Activated CD8-positive, alpha-beta T cell treated with anti-CD3 and anti-CD28 coated beads, Interleukin-2, amount 10 ng/mL, durations not matched to agents 7 days and 5 days (primary cell): ENCODE measurements at places on chromosomes 6 and 20. TPM values are rescaled to one million over a fixed set of nuclear protein-coding genes. Genes with fewer than 3 reads are reported as not detected.

GRCh38 chr6:27205375-27206278, 41.9 kb upstream of the PRSS16 start:
- peak; percentile 73 for DNase-seq

DNA sequence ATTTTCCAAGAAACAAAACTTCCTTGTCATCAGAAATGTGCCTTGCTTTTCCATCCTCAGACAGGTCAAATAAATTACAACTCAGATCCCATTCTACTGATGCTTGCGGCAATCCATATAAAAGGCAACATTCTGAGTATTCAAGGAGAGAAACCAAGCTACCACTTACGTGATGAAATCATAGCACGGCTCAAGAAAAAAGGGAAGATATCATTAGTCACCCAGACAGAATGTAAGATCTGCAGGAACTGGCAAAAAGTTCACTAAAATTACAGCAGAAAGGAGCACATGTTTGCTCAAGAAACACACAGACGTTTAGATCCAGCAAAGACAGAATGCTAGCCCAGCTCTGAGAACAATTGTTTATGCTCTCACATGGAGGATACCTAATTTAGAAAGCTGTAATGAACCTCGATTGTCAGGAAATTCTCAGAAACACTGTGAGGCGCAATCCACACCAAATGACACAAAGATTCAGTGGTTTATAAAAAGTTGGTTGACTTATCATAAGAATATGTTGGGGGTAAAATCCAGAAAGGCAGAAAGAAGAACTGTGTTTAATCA, 304.2 kb downstream of the ADGRG6 start:
- DNase-seq = no peak

CCN6 gene
- total RNA-seq = not detected

GRCh38 chr6:25944688-25945574, 14.4 kb upstream of the SLC17A2 start:
- DNase-seq = no peak

- DNase-seq = no peak
Measured at GRCh38 chr20:38196076-38196475, 31.0 kb upstream of the TGM2 start.

DEFB113 gene
- not detected for total RNA-seq

DNA sequence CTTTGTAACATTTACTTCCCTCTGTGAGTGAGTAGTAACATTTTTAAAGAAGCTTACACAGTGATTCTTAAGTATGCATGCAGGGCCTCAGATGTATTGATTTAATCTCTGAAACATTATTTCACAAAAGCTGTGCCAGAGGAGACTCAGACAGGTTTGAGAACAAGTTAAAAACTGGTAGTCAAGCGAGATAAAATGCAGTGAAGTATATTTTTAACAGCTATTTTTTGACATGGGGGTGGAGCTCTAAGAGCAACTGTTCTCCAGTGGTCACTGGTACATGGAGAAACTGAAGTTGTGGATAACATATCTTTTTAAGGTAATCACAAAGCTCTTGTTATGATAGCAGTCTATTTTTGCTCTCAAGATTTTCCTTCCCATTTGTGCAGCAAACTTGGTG, 20.4 kb downstream of the DSTN start:
- no peak for DNase-seq

TFAP2A gene
- not detected for total RNA-seq

TRIM31 gene
- not detected for total RNA-seq

DNA sequence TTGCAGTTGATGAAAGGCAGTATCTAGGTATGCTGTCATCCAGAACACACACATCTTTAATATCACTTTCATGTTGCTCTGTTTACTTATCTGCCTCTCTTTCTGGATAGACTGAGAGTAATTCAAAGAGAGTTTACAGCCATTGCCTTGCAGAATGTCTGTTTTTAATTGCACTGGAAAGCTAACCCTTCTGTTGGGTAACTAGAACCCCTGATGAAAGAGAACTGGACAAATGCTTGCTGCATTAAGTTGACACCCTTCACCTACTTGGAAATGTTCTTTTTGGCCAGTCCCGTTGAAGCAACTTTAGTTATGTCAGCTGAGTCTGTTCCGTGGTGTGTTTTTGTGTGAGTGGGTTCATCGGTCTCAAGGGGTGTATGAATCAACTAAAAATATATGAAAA, 383.8 kb upstream of the CITED2 start:
- DNase-seq = no peak

MRPL18 gene
- total RNA-seq = 91.3 TPM

DNA sequence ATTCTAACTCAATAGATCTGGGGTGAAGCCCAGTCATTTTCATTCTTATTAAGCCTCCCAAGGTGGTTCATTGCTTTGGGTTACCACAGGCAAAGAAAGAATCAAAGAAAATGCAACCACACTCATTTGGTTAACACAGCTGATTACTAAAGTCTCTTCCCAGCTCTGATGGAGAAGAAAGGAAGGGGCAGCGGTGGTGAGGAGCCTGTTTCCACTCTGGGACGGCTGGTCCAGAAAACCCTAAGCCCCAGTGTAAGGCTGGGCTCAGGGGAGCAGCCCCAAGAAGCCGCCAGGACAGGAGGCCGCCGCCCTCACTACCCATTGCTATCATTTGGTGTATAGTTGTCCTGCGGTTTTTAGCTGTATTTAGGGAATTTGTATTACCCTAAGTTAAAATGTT, 226.9 kb downstream of the CD83 start:
- DNase-seq = no peak

PKIB gene
- total RNA-seq = 0.44 TPM

- no peak for DNase-seq
Measured at GRCh38 chr6:89081129-89081422, 525 bp downstream of the PNRC1 start.

DNA sequence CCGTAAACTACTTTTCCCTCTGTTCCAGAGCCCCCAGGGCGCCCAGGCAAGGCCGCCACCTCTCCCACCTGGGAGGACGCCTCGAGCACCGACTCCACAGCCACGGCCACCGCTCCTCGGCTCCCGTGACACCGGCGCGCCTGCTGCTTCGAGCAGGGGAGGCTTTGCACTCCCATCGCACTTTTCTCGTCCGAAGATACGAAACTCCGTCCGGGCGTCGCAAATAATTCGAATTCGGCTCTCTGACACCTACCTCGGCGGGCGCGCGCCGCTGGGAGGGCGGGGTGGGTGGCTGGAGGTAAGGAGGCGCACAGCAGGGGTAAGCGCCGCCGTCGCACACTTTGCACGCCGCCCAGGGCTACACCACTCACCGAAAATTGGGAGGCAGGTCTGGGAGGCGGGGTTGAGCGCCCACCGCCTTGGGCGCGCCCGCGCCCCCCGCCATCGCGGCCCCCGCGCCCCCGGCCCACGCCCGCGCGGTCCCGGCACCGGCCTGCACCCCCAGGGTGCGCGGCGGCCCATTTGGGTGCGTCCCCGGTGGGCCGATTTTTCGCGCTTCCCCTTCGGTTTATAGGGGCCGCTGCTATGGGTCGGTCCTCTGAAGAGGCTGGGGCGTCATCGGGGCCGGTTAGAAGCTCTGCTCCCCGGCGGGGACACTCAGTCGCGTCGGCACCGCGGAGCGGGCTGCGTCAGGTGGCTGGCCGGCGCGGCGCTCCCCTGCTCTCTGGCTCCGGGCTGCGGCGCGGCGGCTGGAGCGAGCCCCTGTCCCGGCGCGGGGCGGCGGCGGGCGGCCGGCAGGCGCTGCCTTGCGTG, 36.2 kb downstream of the GNAS start:
- peak; percentile 88 for DNase-seq

- no peak for DNase-seq
Measured at GRCh38 chr20:11101243-11101642, 427.4 kb upstream of the JAG1 start.

MYBL2 gene
- 132 TPM for total RNA-seq

- DNase-seq = no peak
Measured at GRCh38 chr6:166420351-166420750, 37.6 kb upstream of the MPC1 start.

PRDM13 gene
- not detected for total RNA-seq

GRCh38 chr6:38852215-38852614, 137.1 kb downstream of the DNAH8 start:
- no peak for DNase-seq

DNA sequence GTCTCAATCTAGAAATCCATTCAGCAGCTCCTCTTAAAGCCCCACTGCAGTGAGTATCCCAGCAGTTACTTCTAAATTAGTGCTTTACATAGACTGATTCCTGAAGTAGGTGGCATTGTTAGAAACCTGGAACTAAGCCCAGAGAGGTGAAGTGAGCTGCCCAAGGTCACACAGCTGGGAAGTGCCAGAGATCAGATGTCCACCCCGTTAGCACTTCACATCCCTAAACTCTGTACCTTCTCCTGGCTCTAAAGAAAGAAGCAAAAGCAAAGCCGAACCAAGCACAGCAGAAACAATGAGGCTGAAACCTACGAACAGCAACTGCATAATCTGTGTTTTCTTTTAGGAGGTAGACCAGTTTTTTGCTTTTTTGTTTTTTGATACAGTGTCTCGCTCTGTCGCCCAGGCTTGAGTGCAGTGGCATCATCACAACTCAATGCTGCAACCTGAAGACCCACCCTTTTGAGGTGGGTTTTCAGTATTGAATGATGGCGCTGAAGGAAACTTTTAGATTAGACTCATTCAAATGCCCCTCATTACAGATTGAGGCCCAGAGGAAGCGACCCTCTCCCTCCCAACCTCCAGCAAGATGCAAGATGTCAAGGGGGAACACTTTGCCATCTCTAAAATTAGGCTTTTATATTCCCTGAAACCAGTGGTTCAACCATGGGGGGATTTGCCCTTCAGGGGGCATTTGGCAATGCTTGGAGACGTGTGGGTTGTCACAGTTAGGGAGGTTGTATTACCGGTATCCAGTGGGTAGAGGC, 3.2 kb upstream of the ZMYND8 start:
- no peak for DNase-seq

GRCh38 chr6:112044856-112045255, 9.0 kb upstream of the CCN6 start:
- no peak for DNase-seq

DNA sequence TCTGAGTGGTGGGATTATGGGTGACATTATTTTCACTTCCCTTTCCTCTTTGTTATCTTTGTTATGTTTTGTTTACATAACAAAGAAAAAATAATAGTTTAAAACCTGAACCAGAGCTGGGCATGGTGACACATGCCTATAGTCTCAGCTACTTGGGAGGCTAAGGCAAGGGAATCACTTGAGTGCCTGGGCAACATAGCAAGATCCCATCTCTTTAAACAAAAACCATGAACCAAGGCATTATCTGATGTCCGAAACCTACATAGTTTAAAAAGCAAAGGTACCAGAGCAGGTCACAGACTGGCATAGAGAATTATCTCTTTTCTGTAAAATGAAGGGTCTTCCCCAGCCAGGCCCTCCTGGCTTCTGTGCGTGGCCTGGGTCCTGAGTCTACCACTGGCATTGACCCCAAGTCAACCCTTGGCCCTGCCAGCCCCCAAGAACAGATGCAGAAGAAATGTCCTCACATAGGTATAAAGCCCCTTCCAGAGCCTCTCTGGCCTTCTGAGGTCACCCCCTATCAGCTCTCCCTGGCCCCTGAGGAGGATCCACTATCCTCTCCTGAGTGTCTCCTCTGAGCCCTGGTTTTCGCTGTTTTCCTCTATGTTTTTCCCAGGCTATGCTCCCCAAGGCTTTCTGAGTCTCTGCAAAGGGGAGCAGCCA, 81.3 kb downstream of the TRERF1 start:
- no peak for DNase-seq

DNA sequence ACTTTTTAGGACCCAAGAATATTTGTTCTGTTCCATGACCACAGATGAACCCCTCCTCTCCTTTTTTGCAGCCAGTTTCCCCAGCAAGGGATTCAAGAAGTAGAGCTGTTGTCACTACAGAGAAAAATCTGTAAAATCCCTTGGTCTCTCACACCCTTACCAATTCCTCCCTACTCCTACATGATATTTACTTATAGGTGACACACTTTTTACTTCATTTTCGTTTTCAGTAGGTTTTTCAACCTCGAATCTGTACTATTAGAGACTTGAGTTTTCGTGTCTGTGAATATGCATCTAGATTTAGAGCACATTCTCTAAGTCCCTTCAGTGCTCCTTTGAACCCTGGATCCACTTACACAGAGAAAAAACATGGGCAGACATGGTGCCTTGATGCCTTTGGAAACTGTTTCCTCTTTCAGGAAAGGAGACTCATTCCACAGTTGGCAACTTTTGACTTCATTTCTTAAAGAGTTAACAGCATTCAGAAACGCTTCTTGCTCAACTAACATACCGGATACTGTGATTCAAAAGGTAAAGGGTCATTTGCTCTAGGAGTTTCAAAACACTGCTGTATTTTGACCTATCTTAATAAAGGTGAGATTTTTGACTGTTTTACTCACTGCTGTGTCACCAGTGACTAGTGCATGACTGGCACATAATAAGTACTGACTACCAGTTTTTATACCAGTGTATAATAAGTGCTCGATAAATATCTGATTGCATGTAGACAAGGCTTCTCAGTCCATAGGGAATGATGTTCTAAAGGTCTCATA, 50.6 kb downstream of the LAMA4 start:
- no peak for DNase-seq

DNA sequence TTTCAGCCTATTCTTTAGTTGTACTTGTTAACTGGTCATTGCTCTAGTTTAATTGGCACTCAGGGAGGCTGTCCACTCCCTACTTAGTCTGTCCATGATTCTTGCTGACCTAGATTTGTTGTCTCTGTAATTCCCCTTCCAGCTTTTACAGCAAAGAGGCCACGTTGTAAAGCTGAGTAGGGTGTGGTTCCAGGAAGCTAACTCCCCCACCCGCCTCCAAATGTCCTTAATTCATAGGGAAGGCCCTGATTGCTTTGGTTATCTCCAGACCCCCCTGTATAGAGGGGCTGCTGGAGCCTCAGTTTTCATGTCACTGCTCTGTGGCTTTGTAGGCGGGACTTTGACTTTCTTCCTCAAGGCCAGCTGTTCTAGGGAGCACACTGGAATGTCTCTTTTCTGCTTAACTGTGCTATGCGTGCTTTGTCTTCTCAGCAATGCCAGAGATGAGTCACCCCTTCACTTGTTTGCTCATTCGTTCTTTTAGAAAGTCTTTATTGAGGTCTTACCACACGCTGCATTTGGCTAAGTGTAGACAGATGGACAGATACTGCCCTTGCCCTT, 175.1 kb upstream of the JAG1 start:
- no peak for DNase-seq

DNA sequence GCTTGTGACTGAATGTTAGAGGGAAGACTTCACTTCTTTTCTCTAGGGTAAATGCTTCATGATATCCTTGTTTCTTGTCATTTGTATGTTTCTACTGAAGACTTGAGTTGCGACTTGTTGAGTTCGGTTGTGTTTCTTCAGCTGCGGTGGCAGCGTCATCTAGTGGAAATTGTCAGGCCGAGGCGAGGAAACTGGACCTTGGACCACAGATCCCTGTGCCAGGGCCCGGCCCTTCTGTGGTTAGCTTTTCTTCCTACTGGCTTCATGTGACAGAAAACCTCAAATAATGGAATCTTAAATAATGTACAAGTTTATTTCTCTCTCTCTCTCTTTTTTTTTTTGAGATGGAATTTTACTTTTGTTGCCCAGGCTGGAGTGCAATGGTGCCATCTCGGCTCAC, 12.4 kb downstream of the MTHFD1L start:
- DNase-seq = no peak

- no peak for DNase-seq
Measured at GRCh38 chr6:19830171-19830570, 7.0 kb upstream of the ID4 start.

COX4I2 gene
- total RNA-seq = not detected
